ENCODE measurements at places on chromosomes 7 and 10.

DNA sequence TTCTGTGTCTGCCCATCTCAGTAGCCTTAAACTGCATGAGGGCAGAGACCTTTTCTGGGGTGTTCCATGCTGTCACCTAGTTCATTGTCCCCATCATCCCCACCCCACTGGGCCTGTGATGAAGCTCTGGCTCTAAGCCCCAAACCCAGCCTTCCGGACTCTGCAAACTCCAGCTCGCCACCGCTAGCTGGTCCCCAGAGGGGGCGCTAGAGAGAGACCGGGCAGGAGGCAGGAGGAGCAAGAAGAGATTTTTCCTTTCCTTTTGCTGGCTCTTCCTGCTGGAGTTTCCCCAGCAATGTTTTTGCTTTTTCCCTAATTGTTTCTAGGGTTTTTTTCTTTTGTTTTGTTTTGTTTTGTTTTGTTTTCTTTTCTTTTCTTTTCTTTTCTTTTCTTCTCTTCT is 234.4 kb downstream of the TEX36 start:
- H3K4me3 ChIP-seq: no peak overlapping the region
- peaks cover 8% of the 10 kb centered on the region for H3K27me3 ChIP-seq
- no peak overlapping the region for H3K27ac ChIP-seq
- peak; percentile 5 for DNase-seq

DNA sequence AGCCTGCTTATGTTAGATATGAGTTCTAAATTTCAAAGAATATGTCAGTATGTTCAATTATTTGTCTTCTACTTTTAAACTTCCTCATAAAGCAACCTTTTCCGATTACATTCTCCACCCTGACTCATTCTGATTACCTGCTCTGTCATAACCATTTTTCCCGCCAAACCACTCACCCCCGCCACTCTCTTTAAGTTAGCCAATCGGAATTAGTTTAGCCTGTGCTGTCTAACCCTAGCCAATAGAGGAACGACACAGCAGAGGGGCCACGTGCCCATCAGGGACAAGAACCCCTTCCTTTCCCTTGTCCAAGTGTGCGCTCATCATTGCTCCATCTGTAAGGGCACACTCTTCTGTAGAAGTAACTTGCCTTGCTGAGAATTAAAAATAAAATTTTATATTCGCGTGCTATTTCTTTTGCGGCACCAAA is 91.4 kb downstream of the CCDC71L start:
- no peaks in the 10 kb centered on the region for H3K36me3 ChIP-seq
- no peak for DNase-seq
- no peaks in the 10 kb centered on the region for H3K27me3 ChIP-seq

DNA sequence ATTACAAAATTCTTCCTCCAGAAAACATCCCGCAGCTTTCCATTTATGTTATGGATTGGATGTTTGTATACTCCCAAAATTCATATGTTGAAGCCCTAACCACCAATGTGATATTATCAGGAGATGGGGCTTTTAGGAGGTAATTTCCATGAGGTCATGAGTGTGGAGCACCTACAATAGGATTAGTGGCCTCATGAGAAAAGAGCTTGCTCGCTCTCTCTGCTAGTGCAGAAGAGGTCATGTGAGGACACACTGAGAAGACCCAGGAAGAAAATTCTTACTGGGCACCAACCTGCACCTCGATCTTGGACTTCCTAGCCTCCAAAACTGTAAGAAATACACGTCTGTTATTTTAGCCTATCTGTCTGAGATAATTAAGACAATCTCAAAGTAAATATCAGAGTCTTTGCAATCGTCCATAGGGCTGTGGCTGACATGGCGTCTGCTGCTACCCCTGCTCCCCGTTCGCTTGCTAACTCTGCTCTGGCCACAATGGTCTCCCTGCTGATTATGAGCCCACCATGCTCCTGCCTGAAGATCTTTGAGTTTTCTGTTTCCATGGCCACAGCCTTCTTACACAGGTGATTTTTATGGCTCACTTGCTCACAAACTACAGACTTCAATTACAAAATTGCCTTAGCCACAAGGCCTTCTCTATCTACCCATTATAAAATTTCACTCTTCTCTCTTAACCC is 333.3 kb downstream of the CACNA2D1 start:
- H3K27ac ChIP-seq: no peak overlapping the region
- H3K27me3 ChIP-seq: no peaks in the 10 kb centered on the region
- H3K4me1 ChIP-seq: no peaks in the 10 kb centered on the region
- H3K4me3 ChIP-seq: no peak overlapping the region
- H3K36me3 ChIP-seq: no peaks in the 10 kb centered on the region
- DNase-seq: no peak

DNA sequence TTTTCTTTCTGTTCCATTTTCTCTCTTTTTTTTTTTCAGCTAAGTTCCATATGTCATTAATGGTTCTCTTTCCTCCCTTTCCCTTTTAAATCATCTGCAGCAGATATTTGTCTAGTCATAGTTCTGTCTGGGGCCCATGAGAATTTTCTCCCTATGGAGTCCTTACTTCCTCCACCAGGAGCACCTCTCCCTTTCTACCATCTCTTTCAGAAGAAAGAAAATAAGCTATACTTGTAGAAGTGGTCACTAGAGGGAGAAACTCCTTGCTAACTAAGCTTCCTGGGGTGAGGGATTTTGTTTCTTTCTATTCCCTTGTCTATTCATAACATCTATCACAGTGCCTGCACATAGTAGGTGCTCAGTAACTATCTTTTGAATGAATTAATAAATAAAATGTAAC is 230.2 kb upstream of the HPS1 start:
- no peak overlapping the region for H3K4me3 ChIP-seq
- DNase-seq: no peak
- no peaks in the 10 kb centered on the region for H3K36me3 ChIP-seq
- no peaks in the 10 kb centered on the region for H3K27me3 ChIP-seq
- H3K4me1 ChIP-seq: no peaks in the 10 kb centered on the region

DNA sequence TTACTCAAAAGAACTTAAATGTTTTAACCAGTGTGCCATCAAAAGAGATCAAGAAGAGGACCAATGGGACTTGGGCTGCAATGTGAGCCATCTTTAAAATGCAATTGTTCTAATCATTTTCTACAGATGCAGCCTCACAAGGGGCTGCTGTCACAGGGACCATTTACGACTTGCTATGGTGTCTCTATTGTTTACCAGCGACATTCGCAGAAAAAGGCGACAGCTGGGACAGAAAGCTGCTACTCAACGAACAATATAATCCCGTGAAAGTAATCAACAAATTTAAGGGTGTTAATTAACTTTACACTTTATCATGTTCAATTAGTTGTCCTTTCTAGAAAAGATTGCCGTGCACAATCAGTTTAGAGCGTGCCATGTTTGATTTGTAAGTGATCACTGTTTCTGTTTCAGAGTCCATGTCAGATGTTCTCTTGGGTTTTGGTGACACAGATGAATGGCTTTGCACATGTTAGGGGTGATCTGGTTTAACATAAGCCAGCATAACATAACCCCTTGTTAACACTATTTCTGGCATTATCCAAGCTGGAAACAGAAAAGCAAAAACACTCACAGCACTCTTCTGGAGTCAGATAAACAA is 110.8 kb downstream of the HIBADH start:
- DNase-seq: no peak
- peaks cover 7% of the 10 kb centered on the region for H3K4me1 ChIP-seq
- no peak overlapping the region for H3K4me3 ChIP-seq
- H3K27me3 ChIP-seq: no peaks in the 10 kb centered on the region
- H3K27ac ChIP-seq: no peak overlapping the region

GRCh38 chr7:105578496-105578895 is 2.8 kb downstream of the EFCAB10 start:
- H3K27me3 ChIP-seq: no peaks in the 10 kb centered on the region
- no peak for DNase-seq
- no peak overlapping the region for H3K4me3 ChIP-seq
- no peaks in the 10 kb centered on the region for H3K36me3 ChIP-seq

DNA sequence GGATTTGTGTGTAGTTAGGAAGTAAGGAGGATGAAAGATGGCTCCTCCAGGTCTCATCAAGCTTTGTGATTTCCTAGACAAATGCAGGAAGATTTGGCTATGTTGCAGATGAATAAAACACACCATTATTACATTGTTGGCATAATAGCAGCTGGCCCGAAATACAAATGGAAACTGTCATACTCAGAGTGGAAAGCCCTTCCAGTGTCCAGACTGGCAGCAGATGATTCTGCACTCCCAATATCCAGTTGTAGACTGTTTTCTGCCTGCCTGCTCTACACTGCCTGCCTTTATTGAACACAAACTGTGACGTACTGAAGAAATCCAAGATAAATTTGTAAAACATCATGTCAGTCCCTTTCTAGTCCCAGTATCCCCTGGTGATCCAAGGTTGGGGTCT is 99.7 kb upstream of the FZD1 start:
- no peaks in the 10 kb centered on the region for H3K27me3 ChIP-seq
- no peaks in the 10 kb centered on the region for H3K4me1 ChIP-seq
- no peak overlapping the region for H3K27ac ChIP-seq
- H3K36me3 ChIP-seq: no peaks in the 10 kb centered on the region

DNA sequence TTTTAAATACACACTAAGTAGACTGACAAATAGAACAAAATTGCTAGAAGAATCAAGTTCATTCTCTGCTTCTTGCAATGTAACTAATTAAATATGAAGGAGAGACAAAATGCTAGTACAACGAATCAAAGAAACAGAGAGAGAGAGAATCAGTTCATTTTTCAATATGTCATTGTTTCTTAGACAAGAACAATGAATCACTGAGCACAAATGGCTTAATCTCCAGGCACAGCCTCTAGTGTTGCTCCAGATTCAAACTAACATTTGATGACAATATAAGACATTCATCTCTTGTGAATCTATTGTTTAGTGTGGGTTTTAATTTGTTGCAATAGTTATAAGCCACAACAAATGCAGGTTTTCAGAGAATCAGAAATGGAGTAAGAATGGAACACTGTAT is 357.4 kb upstream of the TMEM229A start:
- H3K27ac ChIP-seq: no peak overlapping the region
- H3K36me3 ChIP-seq: no peaks in the 10 kb centered on the region

DNA sequence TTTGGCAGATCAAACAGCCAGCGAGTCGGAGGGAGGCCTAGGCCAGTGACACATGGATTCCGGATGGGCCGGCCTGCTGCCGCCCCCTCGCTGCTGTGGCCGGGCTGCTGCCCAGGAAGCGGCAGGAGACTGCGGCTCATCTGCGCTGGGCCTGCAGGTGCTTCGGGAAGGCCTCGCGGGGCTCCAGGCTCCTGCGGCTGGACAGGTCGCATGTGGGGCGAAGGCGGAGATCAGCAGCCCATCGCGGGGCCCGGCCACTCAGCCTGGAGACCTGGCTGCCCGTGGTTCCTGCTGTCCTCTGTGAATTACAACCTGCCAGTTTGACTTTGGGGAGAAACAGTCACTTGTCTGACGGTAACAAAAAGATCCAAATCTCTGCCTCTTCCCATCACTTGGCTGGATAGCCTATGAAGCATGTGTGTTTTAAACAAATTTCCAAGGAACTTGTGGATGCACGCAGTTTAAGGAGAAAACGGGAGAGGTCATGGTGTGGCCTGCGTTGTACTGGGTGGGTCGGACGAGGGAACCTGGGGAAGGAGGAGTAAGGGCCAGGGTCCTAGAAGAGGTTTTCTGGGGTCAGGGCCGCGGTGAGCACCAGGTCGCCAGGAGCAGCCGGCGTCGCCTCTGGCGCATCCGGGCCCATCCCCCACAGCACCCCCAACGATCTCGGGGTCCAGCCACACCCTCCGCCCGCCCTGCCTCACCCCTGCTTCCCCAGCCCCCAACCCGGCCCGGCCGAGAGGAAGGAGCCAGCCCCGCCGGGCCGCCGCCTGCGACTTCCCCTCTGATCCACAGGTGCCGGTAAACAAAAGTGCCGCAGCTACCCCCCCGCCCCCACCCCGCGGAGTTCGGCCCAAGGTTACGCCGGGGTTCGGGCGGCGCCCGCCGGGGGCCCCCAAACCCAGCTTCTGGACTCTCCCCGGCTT is 1.6 kb downstream of the SPOCK2 start:
- H3K27ac ChIP-seq: no peak overlapping the region
- peaks cover 32% of the 10 kb centered on the region for H3K27me3 ChIP-seq
- no peaks in the 10 kb centered on the region for H3K36me3 ChIP-seq
- H3K4me1 ChIP-seq: peaks cover 55% of the 10 kb centered on the region

DNA sequence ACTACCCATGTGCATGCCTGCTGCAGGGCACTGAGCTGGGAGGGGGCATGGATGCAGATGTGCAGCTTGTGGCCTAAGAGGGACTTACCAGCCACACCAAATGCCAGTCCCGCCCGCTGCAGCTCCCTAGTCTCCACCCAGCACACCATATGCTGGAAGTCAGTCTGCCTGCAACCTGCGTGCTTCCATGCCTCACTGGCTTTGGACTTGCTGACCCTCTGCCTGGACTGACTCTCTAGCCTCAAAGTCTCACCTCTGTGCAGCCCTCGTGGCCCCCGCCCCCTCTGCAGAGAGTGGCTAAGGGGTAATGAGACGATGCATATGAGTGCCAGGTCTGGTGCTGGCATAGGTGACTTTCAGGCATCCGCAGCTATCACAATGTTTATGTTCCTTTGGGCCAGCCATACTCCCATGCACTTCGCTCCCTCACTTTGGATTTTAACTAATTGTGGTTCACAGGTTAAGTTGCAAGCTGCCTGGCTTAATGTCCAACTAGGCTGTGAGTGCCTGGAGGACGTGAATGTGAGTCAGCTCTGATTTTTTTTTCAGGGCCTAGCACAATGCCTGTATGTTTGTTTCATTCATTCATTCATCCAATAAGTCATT is 21.7 kb downstream of the TRIM8 start:
- H3K27ac ChIP-seq: peak overlapping the region; percentile 57
- H3K4me3 ChIP-seq: peak overlapping the region; percentile 51
- peaks cover 88% of the 10 kb centered on the region for H3K4me1 ChIP-seq
- H3K27me3 ChIP-seq: no peaks in the 10 kb centered on the region
- H3K36me3 ChIP-seq: no peaks in the 10 kb centered on the region
- DNase-seq: peak; percentile 72

DNA sequence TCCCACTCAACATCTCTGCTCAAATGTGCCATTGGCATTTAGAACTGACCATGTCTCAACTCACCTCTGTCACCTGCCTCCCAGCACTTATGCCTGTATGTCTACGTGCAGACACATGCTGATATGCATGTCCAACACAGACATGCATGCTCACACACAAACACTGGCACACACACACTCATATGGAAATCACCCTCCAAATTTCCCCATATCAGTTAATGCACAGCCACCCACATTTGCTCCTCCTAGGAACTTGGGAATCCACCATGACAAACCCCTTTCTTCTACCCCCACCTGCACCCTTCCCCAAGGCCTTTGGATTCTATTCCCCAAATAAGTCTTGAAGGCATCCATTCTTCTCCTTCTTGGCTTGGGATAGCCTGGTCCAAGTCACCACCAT is 4.4 kb downstream of the FAM170B start:
- H3K4me1 ChIP-seq: no peaks in the 10 kb centered on the region
- no peak overlapping the region for H3K4me3 ChIP-seq
- DNase-seq: no peak
- H3K27me3 ChIP-seq: no peaks in the 10 kb centered on the region
- H3K27ac ChIP-seq: no peak overlapping the region

- no peak for DNase-seq
- H3K36me3 ChIP-seq: no peaks in the 10 kb centered on the region
- no peak overlapping the region for H3K4me3 ChIP-seq
- no peaks in the 10 kb centered on the region for H3K27me3 ChIP-seq
- no peak overlapping the region for H3K27ac ChIP-seq
These were observed 124.9 kb upstream of the CTTNBP2 start for GRCh38 chr7:117997862-117998825.

GRCh38 chr7:140403878-140404564 is at the start of gene RAB19:
TSS of gene RAB19 (plus strand) at chr7:140404058. CDS start at chr7:140407647, 3,589 bp downstream.
- H3K4me3 ChIP-seq: peak within 1 kb of the TSS; percentile 68
- no peaks in the 10 kb centered on the region for H3K36me3 ChIP-seq
